ENCODE measurements at places on chromosomes 13 and 19.
A peak's percentile ranks its signal among the peaks of the same experiment; 100 is the strongest.

DNA sequence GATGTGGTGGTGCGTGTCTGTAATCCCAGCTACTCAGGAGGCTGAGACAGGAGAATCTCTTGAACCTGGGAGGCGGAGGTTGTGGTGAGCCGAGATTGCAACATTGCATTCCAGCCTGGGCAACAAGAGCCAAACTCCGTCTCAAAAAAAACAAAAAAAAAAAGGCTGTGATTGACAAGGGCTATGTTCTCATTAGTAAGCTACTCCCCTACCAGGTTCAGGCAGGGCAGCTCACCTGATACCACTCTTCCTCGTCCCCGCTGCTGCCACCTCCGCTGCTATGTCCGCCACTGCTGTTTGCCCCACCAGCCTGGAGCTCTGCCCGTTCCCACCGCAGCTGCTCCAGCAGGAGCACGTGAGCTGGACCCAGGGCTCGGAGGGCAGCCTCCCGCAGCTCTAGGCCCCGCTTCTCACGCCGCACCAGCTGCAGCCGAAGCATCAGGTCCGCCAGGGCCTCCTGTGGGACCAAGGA, 9.4 kb downstream of the USHBP1 start:
- DNase-seq: no peak

DNA sequence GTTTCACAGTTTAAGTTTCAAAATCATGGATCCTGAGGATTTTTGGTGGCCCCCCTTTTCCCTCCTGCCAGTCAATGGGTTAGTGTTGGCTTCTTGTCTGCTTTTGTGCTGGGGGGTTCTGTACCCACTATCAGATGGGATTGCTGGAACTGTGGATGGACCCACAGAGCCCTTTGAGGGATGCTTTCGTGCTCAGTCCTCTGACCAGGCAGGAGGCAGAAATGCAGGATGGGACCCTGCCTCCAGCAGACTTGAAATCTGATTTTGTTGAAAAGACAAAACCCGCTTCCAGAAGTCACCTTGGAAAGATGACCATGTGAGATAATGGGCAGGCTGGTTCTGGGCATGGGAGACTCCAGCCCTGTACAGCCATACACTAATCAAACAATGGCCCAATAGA, 408.9 kb downstream of the ZNF536 start:
- DNase-seq: no peak

GRCh38 chr19:39247701-39248664, 673 bp downstream of the IFNL4 start:
- no peak for DNase-seq

- DNase-seq: no peak
Observed at GRCh38 chr13:105463011-105463501, 1072.4 kb downstream of the EFNB2 start.

DNA sequence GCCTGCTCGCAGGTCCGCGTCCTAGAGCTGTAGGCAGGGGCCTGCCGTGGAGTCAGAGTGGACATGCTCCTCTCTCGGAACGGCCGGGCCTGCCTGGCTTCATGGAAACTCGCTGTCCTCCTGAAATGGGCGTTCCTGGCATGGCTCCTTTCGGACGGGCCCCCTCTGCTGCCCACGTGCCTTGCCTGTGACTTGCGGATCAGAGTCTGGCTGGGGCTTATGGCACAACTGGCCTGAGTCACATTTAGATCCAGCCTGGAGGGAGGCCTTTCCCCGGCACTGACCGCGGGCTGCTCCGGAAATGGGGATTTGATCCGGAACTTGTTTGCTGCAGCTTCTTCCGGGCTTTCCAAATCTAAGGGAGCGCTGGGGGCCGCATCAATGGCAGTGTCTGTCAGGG, 28.1 kb downstream of the THSD1 start:
- no peak for DNase-seq

GRCh38 chr19:1490311-1491113, at the start of gene PCSK4:
PCSK4 (minus strand) TSS chr19:1490350; CDS start chr19:1490346, 4 bp downstream.
- DNase-seq: peak; percentile 96

DNA sequence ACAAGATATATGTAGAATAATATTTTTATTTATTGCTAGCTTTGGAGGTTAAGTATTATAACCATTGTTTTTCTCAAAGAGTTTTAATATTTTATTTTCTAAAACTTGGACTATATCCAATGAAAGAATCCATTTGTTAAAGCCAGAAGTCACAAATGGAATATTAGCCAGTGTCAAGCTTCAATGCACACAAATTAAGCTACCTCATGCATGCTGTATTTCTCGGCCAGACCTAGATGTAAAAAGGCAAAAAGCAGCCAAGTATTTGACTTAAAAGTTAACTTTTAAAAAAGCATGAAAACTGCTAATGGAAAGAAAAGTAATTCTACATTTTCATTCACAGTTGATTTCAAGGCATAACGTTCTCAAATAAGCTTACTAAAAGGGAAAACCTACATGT, 160.0 kb upstream of the ATXN8OS start:
- no peak for DNase-seq

DNA sequence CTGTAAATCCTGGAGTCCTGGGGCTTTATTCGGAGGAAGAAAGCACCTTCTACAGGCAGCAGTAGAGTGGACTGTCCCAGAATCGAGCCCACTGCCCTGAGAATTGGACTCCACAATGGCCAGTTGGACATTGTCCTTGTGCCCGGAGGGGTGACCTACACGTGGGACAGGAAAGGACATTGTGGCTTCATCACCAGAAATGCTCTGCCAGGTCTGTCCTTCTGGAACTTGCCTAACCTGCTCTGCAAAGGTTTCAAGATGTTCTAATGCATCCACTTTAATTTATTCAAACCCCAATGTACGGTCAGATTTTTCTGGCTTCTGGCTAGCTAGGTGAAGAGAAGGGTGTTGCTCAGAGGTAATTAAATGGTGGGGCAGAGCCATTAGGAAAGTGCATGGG, 32.4 kb upstream of the SPATA13 start:
- no peak for DNase-seq

GRCh38 chr19:42291435-42291810, 10.5 kb upstream of the PRR19 start:
- DNase-seq: no peak

DNA sequence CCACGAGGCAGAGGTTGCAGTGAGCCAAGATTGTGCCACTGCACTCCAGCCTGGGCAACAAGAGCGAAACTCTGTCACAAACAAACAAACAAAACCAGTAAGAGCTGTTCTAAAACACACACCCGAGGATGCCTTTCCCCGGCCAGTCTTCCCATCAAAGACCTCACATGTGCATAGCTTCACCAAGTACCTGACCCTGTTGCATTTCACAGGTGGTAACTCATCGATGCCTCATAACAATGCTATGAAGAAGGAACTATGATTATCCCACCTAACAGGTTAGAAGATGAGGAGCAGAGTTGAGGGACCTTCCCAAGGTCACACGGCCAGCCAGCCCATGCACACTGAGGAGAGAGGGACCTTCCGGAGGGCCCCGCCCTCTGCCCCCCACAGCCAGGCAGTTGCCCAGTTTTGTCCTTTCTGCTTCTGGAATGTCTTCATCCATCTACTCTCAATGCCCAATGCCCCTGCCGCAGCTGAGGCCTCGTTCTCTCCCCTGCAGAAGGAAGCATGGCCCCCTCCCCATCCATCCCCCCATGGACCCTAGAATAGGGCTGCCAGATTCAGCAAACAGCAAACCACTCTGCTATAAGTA, 16.8 kb upstream of the LENG8 start:
- DNase-seq: no peak

DNA sequence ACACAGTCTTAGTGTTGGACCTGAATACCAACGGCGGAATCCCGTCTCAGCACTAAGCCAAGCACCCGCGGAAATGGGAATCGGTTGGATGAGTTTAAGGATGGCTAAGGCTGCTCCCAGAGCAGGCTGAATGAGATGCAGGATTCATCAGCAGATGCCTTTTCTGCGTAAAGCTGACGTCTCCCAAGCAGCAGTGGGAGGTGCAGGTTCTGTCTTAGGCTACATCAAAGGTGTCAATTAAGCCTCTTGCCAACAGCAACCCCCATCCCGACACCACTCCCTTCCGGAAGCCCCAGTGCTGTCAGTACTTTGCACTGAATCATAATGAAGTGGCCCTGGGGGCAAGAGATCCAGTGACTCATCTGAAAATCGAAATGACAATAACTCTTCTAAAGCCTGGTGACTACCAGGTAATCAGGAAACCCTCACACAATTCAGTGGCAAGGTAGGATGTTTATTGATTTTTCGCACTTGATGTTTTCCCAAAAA, 275.6 kb downstream of the DCLK1 start:
- no peak for DNase-seq

GRCh38 chr13:34037636-34038540, 219.9 kb downstream of the RFC3 start:
- no peak for DNase-seq

DNA sequence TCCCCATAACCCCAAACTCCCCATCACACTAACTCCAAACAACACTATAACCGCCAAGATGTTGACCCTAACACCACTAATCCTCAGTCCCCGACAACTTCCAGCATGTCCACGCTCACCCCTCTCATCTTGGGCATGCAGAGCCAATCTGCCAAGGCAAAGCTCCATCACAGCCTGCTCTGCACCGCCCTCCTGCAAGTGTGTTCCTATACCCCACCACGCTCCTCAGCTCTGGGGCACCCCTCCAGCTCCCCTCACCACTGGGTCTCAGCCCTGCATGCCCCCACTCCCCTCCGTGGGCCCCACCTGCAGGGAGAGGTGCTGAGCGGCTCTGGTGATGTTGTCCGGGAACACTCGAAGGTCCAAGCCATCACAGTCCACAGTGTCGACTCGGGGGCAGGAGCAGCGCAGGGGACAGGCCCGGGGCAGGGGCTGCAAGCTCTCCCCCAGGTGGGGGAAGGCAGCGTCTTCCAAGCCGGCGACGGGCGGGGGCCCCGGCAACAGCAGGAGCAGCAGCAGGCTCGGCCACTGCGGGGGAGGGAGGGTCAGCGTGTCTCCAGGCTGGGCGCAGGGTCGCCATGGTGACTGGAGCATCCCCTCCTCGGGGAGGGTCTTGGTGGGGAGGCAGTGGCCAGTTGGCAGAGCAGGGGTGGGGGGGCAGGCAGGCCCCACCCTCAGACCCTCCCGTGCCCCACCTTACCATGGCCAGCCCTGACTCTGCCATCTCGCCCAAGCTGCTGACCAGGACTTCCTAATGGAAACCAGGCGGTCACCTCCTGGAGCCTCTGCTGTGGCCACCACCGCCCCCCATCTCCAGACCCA, 527 bp downstream of the PODNL1 start:
- no peak for DNase-seq

DNA sequence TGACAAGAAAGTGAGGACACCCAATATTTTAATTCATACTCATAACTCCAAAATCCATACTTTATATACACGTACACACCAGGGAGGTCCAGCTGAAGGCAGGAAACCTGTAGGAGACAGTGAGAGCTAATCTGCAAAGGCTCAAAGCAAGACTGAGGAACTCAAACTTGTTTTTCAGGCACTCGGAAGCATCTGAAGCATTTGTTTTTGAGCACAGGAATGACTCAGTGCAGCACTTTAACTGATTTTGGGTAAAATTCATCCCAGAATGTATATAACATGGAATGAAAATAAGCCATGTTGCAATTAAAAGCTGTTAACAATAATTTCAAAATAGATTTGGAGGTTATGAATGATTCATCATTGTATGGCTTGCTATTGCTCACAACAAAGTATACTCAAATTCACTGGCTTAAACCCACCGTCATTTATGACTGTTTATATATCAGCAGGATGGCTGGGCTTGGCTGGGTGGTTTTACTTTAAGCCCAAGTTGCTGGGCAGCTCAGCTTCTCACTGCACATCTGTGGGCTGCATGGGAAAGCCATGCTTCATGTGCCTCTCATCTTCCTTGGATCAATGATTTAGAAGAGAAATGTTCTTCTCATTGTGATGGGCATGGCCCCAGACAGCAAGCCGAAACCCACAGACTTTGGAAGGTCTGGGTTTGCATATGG, 177.0 kb downstream of the RFC3 start:
- DNase-seq: no peak

DNA sequence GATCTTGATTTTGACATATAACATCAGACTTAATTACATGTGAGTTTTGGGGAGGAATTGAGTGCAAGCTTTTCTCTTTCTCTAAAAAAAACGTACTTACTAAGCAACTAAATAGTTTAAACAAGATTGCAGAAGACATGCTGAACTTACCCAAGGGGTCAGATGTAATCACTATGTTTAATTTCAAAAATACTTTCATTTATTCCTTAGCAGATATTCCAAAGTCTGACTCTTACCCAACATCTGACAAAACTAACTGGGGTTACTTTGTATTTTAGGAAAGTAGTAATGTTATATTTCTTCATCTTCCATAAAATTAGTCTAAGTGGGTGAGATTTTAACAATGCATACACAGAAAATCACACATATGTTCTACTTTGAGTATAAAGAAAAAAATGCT, 270.2 kb downstream of the DNAJC15 start:
- DNase-seq: no peak

DNA sequence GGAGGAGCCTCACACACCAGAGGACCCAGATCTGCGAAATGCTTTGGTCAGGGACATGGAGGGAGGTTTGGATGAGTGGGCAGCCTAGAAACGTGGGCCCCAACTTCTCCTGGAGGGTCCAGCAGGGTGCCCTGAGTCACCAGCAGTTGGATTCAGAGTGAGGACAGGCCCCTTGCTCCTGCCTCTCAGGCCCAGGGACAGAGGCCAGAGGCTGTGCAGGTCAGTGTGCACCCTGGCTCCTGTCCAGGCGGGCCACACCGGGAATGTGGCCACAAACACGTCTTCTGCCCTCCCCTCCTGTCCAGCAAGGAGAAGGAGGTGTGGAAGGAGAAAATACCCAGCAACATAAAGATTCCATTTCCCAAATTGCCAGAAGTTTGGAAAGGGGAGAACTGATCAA, 19.4 kb downstream of the IRS2 start:
- no peak for DNase-seq

- no peak for DNase-seq
Observed at GRCh38 chr19:46155237-46155636, 7.2 kb downstream of the IGFL2 start.

DNA sequence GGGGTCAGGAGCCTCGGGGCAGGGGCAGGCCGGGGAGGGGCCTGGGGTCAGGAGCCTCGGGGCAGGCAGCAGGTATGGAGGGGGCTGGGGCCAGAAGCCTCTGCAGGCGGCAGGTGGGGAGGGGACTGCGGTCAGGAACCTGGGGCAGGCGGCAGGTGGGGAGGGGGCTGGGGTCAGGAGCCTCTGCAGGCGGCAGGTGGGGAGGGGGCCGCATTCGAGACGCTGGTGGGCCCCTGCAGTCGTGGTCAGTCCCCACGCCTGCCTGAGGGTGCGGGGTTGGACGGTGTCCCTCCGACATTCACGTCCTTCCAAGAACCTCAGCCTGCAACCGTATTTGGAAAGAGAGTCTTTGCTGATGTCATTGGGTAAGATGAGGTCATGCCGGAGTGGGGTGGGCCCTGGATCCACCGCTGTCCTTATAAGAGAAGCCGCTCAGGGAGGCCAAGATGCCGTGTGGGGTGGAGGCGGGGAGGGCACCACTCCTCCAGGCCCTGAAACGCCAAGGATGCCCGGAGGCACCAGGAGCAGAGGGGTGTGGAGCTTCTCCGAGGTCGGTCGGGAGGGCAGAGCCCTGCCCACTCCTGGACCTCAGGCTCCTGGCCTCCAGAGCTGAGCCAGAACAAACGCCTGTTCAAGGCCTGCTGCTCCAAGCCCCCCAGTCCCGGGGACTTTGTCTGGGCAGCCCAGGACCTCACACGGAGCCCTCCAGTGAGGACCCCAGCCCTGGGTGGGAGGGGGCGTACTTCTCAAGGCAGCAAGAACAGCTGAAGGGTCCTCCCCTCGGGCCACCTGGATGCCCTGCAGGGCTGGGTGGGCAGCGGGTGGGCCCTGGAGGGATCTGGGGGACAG, 30.1 kb downstream of the PIP5K1C start:
- no peak for DNase-seq

GRCh38 chr19:29667901-29668341, 2.7 kb downstream of the PLEKHF1 start:
- peak; percentile 67 for DNase-seq
